Aorta (tissue), 5 donors: ENCODE measurements at places on chromosomes 7 and 10. TPM values are rescaled to one million over a fixed set of nuclear protein-coding genes. Genes with fewer than 3 reads are reported as not detected.

The DEPP1 gene
- total RNA-seq: 84.2 TPM

The RNF32 gene
- 0.72 TPM for total RNA-seq

The CYP26C1 gene
- 0.21 TPM for total RNA-seq

The TLX1 gene
- total RNA-seq: not detected

- no peak for DNase-seq
Observed at GRCh38 chr10:114083040-114083439, 39.4 kb downstream of the ADRB1 start.

DNA sequence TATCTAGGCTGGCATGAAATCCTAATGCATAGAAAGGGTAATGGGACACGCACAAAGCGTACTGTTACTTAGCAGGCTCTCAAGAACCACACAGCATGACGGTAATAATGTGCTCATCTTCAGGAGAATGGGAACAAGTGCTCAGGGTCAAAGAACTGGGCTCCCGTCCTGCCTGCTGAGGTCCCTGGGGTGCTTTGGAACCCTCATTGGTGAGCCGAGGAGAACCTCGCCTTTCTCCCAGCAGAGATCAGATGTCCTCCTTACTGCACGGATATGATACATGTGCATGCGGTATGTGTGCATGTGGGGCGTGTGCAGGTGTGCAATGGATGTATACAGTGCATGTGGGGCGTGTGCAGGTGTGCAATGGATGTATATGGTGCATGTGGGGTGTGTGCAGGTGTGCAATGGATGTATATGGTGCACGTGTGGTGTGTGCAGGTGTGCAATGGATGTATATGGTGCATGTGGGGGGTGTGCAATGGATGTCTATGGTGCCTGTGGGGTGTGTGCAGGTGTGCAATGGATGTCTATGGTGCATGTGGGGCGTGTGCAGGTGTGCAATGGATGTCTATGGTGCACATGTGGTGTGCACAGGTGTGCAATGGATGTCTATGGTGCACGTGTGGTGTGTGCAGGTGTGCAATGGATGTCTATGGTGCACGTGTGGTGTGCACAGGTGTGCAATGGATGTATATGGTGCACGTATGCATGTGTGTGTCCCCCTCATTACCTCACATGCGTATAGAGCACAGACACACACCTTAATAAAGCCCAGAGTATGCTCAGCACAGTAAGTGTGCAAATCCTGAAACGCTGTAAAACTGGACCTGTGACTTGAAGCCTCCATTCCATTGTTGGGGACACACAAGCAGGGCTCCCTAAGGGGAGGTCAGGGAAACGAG lies 336.3 kb downstream of the PTPRN2 start:
- DNase-seq: no peak

DNA sequence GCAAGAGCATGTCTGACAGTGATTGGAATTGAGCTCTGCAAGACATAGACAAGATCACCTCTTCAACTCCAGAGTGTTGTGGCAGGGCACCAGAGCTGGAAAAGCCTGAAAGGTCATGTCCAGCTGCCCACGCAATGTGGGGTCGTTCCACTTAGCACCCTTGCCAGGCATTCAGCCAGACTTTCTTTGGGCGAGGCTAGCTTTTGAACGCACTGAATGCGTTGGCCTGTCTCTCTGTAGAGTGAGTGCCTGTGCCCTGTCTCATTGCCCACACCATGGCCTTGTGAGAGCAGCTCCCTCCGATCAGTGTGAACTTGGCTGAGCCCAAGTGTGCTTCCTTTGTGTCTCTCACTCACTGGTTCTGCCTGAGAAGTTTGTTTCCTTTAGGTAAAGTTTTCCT lies 23.3 kb downstream of the UBTD1 start:
- peak; percentile 44 for DNase-seq
